ENCODE measurements at places on chromosomes 12 and 14.

- no peak for DNase-seq
These were observed 473.1 kb downstream of the PDZRN4 start for GRCh38 chr12:41661141-41661765.

DNA sequence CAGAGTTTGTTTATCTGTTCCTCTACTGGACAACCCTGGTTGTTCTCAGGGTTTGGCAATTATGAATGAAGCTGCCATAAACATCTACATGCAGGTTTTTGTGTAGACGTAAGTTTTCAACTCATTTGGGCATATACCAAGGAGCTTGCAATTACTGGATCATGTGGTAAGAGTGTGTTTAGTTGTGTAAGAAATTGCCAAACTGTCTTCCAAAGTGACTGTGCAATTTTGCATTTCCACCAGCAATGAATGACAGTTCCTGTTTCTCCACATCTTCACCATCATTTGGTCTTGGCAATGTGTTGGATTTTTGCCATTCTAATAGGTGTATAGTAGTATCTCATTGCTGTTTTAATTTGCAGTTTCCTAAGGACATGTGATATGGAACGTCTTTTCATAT is 39.8 kb upstream of the FBXO33 start:
- DNase-seq: no peak

- DNase-seq: no peak
These were observed 27.0 kb upstream of the HIF1A start for GRCh38 chr14:61668282-61668681.

DNA sequence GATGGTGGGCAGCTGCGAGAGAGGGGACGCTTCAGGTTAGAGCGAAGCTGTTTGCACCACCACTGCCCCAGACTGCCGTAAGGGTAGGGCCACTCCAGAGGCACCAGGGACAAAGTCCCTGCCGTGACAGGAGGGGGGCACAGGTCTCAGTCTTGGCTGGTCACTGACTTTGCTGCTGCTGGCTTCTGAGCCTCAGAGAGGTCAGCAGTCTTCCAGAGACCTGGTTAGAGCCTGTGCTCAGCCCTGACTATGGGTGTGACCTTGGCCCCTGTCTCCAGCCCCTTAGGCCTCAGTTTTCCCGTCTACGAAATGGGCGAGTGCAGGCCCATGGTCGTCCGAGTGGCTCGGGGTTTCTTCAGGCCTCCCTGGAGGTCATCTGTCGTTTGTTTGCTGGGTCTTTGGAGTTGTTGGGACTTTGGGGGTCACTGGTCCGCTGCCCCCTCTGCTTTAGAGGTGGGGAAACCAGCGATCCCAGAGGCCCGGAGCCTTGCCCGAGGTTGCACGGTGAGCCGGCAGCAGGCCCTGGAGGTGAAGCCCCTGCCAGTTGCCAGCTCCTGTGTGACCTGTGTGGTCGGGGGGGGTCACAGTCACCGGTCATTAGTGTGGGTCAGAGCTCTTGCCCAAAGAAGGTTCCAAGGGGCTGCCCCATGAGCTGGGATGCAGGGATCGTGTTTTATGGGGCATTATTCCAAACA is 15.3 kb downstream of the MEG3 start:
- no peak for DNase-seq

- peak; percentile 61 for DNase-seq
These were observed 47.4 kb downstream of the SUSD6 start for GRCh38 chr14:69658664-69659261.

DNA sequence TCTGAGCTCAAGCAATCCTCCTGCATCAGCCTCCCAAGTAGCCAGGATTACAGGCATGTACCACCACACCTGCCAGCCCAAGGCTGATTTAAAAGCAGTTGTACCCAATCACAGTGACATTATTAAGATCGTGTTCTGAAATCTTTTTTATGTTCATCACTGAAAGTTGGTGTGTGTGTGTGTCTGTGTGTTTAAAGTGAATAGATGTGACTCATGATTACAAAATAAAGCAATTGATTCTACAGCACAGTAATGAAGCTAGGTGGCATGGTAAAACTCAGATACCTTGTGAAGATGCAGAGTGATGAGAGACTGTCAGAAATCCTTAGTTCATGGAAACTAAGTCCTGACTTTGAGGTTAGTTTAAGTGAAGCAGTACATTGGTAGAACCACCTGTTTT is 74.2 kb upstream of the ATP2B1 start:
- DNase-seq: no peak

DNA sequence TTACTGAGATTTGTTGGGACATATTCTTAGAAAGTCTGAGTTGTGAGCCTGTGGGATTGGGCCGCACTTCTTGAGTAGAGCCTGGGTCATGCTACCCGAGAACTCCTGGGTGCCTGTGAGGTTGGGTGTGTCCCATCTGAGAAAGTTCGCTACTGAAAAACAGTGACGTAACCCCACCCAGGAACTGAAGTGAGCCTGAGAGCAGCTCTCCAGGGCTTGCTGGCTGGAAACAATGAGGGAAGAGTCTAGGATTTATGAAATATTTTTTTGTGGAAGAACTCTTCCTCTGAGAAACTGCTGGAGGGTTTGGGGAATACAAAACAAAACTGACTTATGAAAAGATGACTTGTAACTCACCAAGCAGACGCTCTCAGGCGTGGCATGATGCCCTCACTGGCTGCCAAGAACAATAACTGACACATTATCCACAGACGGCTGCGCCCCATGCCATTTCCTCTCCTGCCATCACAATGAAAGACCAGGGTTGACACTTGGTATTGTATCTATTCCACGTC is 69.2 kb downstream of the RASSF3 start:
- DNase-seq: peak; percentile 52

All from activated CD4-positive, alpha-beta T cell treated with anti-CD3 and anti-CD28 coated beads, Interleukin-2, amount 50 U/mL, for 48 hours (primary cell).